ENCODE measurements at places on chromosomes 7 and 10.

DNA sequence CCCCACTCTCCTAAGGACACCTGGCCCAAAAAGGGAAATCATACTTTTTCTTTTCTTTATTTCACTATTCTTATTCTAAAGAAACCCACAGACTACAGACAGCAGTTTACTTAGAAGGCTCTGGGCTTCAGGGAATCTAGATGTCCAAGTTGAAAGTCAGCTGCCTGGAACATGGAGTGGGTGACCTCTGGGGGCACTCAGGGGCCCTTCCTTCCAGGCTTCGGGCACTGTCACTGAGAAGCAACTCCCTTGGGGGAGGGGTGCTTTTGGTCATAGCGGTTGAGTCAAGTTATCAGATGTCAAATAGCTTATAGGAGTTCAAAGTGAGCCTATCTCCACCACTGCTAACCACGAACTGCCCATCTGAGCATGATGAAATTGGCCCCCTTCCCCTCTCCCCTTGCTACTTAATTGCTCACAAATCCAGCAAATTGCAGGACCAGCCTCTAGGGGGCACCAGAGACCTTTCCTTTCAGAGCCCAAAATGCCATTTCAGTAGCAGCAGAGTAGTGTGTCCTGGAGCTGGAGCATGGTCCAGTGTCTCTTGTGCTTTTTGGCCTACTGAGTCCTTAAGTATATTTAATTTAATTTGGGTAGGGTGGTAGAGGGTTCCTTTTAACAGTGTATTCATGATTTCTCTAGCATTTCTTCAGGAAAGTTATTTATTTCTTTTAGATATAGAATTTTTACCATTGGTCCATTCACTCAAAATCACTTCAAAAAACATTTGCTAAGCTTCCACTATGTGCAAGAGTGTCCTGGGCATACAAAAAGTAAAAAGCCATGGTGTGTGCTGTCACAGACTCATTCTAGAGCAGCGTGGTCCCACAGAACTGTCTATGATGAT, 463.8 kb downstream of the KCNMA1 start:
- DNase-seq: peak; percentile 8

- peak; percentile 59 for DNase-seq
Measured at GRCh38 chr10:123257904-123258456, 103.8 kb downstream of the BUB3 start.

GRCh38 chr10:89589101-89589720, 53.8 kb upstream of the SLC16A12 start:
- DNase-seq: no peak

- DNase-seq: no peak
Measured at GRCh38 chr7:77833136-77833535, 34.6 kb downstream of the PHTF2 start.

DNA sequence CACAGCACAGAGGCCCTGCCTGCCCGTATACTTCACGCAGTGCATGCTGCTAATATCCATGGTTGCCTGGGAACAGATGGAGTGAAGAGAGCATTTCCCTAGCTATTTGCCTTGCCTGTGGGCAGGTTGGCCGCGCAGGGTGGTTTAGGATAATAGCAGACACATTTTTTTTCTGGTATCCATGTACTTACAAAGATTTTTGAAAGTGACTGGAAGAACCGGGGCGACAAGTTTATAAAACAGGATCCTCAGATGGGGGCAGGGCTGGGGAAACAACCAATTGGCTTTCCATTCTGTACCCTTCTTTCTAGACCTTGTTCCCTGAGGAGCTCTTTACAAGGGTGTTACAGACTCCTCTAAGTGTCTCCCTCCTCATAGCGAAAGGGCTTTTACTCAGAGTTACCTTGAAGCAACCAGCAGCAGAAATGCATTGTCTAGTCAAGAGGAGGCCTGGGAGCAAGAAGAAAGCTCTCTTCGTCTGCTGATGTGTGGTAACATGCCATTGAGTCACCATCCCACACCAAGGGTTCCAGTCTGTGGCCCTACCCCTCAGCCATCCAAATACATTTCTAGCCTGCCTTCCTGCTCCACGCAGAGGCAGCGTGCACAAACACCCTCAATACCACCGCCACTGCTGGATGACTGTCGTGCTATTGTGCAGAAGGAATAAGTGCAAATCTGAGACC, 31.5 kb downstream of the MTURN start:
- no peak for DNase-seq

- DNase-seq: no peak
Measured at GRCh38 chr10:110348336-110348735, 43.6 kb upstream of the SMNDC1 start.

DNA sequence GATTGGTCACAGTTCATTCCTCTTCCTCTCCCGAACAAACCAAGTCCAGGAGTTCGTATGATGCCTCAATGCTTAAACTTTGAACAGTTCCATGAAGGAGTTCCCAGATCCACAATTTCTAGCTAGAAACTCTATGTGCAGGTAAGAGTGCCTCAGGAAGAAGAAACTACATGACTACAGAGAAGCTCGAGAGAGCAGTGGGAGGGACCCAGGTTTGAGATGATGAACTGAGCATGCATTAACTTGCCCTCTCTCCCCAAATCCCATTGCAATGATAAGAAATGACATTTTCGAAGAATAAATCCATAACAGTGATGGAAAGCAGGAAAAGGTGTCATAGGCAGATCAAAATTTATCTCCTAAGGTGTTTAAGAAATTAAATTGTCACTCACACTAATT, 140.6 kb upstream of the JCAD start:
- DNase-seq: no peak

DNA sequence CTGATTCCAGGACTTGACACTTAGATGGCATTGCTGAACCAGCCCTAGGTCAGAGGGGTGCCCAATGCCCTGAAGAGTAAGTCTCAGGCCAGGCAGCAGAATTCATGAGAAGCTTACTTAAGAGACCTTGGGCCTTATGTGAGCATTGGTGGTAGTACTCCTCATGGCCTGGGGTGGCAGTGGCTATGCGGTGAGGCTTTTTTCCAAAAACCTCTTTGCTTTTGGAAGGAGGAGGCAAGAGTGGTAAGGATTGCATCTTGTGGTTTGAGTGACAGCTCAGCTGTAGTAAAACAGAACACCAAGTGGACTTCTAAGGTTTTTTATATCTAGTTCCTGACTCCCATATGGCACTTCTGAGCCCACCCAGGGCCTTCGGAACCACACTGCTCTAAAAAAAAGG, 459.0 kb upstream of the STEAP1 start:
- DNase-seq: no peak

- DNase-seq: no peak
Measured at GRCh38 chr10:72029414-72029813, 58.9 kb downstream of the SPOCK2 start.

- DNase-seq: no peak
Measured at GRCh38 chr10:93849593-93849992, 44.2 kb upstream of the SLC35G1 start.

GRCh38 chr10:78470267-78471103, 436.8 kb downstream of the RPS24 start:
- peak; percentile 58 for DNase-seq

DNA sequence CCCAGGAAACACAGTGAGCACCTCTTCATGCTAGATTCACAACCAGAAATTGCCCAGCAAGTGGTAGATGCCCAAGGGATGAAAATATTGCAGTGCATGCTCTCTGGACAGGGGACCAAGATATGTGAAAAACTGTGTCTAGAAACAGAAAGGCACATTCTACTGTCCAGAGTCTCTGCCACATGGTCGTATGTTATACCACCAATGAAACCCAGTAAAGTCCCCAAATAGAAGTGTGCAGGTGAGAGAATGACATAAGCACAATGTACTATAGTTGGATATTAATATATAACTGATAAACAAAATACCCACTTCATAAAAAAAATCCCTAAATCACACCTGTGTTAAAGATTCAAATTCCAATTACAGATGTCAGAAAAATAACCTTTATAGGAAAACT, 43.8 kb downstream of the RASGEF1A start:
- no peak for DNase-seq

DNA sequence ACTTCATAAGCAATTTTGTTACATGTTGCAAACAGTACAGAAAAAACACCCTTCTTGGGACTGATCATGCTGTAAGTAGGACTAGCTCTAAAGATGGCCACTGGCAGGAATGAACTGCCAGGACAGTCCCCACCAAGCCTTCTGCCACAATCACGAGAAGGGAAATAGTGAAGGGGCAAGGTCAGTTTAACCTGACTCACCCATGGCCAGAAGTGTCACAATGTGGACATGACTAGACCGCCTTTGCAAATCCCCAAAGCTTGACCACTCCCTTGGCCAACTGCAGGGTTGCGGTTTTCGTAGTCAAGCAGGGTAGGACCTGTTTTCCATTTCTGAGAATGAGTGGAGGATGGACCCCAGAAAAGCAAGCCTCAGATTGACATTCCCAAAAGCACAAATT, 19.4 kb upstream of the FRAT2 start:
- no peak for DNase-seq

- no peak for DNase-seq
Measured at GRCh38 chr10:104446151-104446550, 92.5 kb downstream of the CFAP58 start.

GRCh38 chr10:11715815-11716494, 26.2 kb upstream of the ECHDC3 start:
- DNase-seq: no peak

DNA sequence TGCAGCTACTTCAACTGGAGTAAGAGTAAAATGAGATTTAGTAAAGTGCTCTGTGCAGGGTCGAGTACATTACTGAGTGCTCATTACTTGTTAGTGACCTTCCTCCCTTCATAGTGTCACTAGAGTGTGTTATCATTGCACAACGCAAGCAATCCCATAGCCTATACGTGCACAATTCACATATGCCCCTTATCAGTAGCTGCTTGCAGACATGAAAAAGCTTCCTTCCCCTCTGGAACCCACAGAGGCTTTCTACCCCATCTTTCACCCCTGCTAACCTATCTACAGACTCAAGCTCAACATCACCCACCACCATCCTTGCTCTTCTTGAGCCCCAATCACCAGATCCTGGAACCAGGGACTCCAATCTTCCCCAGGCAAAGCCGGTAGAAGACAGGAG, 59.3 kb downstream of the C7orf25 start:
- no peak for DNase-seq

DNA sequence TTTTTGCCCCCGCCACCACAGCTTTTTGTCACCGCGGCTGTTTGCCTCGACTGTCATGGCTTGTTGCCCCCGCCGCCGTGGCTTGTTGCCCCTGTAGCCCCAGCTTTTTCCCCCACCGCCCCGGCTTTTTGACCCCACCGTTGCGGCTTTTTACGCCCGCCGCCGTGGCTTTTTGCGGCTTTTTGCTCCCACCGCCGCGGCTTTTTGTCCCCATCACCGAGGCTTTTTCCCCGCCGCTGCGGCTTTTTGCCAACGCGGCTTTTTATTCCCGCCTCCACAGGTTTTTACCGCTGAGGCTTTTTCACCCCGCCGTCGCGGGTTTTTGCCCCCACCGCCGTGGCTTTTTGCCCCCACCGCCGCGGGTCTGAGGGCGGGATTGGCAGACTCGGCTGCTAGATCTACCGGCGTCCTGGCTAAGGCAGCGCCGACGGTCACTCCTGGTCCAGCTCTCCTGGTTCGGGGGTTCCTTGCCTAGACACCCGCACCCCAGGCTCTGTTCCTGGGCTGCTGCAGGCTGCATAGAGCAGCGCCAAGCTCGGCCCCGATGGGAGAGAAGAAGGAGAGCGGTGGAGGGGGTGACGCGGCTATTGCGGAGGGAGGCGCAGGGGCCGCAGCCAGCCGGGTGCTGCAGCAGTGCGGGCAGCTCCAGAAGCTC, 637.7 kb downstream of the ZNF716 start:
- DNase-seq: no peak

DNA sequence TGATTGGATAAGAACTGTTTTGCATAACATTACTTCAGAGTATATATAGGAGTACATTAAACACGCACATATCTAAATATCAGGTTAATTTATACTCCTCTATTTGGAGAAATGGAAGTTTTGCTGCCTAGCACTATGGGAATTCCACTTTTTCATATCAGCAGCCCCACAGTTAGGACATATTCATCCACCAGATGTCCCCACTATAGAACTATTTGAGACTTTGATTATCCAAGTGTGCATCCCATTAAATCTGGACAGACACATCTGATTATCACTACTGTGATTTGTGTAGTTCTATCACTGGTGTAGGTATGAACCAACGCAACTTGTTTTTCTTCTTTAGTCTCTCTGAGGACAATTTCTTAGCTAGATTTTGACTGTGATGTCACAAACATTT, 345.7 kb downstream of the THSD7A start:
- DNase-seq: no peak

- DNase-seq: no peak
Measured at GRCh38 chr10:126420567-126421300, 32.5 kb upstream of the ADAM12 start.

DNA sequence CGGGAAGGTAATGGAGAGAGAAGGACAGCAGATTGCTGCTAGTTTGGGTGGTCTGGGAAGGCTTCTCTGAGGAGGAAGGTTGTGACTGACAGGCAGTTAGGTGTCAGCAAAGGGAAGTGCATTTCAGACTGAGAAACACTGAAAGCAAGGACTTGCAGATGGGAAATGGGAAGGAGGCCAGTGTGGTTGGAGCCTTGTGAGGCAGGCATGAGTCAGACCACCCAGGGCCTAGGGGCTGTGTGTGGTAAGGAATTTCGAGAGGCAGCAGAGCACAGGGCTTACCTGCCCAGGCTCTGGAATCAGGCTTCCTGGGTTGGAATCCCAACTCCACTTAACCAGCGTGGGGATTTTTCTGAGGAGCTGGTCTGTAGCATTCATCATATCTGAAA, 53.5 kb downstream of the NRF1 start:
- no peak for DNase-seq

- DNase-seq: no peak
Measured at GRCh38 chr7:123752534-123752933, 3.7 kb upstream of the WASL start.

DNA sequence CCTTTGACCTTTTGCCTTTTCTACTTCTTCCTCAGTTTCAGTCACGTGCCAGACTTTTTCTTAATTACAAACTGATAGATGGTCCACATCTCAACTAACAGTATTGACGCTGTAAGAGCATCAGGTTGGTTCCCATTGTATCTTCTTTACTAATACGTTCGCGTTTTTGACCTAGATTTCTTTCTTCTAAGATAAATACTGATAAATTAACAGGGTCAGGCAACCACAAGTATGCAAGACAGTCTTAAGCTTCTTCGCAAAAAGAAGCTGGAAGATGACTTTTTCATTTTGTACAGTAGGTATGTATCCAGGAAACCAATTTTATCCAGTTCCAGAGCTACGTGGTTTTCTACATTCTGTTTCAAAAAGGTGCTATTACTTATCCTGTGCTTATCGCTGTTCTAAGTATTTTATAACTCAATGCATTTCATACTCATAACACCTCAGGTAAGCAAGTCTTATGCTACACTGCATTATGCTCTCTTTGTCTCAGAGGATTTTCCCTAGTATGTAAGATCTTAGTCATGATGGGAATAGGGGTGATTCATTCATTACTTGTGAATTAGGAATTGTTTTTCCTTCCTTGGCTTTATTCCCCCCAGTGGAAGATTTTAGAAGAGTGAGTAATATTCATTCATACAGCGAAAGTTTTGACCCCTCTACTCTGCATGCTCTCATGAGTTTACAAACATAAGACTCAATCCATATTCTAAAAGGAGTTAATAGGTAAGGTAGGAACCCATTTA, 955 bp downstream of the DUS4L start:
- no peak for DNase-seq

Measured in NCI-H748 treated with DMSO at 0.1 percent for 48 hours (cell line).